Jurkat, Clone E6-1 (cell line): ENCODE measurements at places on chromosomes 1 and 21.

DNA sequence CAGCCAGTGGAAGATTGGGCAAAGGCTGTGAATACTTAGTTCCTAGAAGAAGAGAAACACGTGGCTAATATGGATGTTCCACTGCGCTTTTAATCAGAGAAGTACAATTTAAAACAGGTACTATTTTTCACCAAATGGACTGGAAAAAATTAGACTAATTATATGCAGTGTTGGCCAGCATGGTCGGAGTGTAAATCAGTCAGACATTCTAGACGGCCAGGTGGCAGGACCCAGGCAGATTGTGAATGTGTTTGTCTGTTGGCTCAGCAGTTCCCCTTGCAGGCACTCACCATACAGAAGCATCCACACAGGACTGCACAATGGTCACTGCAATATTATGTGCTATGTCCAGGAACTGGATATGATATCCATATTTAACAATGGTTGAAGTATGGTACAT, 23.9 kb upstream of the SLC25A34 start:
- no peak for DNase-seq

DNA sequence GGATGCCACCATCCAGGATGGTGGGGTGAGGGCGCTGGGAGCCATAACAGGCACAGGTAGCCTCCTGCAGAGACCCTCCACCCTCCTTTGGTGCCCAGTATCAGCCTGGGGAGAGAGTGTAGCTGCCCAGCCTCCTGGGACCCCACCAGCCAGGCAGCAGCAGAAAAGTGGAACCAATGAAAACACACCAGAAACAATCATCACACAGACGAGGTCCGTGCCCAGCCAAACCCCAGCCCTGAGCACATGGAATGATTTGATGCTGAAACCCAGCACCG, 285.1 kb downstream of the PTPRU start:
- DNase-seq, result no peak

- no peak for DNase-seq
Measured at GRCh38 chr1:41833519-41834000, 85.2 kb downstream of the HIVEP3 start.

GRCh38 chr1:29145739-29146437, 22.2 kb upstream of the TMEM200B start:
- no peak for DNase-seq

- DNase-seq, result no peak
Measured at GRCh38 chr1:53279296-53280200, 41.2 kb upstream of the MAGOH start.

- DNase-seq, result no peak
Measured at GRCh38 chr1:168190403-168190802, 11.6 kb downstream of the TIPRL start.

- peak; percentile 44 for DNase-seq
Measured at GRCh38 chr1:173195596-173196088, 11.5 kb downstream of the TNFSF4 start.

- no peak for DNase-seq
Measured at GRCh38 chr1:11412141-11412540, 66.8 kb upstream of the DISP3 start.

- DNase-seq, result no peak
Measured at GRCh38 chr1:17671741-17672140, 83.4 kb upstream of the ACTL8 start.

DNA sequence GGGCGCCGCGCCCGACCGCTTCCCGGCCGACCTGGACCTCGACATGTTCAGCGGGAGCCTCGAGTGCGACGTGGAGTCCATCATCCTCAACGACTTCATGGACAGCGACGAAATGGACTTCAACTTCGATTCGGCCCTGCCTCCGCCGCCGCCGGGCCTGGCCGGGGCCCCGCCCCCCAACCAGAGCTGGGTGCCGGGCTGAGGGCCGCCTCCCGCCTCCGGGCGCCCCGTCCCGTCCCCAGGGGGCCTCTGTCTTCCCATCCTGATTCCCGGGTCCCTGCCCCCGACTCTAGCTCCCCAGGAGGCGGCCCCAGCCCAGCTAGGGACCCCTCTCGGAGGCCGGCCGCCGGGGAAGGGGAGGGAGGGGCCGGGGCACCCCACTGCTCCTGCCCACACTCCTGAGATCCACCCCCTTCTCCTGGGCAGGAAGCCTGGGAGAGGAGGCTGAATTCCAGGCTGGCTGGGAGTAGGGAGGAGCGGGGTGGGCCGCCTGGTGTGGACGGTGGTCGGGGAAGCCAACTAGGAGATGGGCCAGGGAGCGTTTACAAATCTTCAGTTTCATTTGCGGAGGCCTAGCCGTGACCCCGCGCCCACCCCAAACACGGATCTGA, 21.4 kb downstream of the FOXO6 start:
- no peak for DNase-seq

DNA sequence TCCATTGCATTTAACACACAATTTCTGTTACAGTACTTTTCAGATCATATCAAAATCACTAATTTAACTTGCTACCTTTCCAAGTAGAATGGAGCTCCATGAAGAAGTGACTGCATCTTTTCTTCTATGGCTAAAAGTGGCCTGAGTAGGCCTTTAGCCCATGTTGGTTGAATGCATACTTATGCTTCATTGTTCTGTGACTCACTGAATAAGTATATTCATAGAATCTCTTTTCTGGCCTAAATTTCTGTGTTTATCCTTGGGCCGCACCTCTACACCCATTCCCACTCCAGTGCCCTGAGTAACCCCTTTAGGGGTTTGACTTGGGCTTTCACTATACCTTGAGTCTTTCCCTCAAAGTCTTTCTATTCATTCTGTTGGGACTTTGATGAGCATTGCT, 42.1 kb upstream of the ARHGAP29 start:
- no peak for DNase-seq

DNA sequence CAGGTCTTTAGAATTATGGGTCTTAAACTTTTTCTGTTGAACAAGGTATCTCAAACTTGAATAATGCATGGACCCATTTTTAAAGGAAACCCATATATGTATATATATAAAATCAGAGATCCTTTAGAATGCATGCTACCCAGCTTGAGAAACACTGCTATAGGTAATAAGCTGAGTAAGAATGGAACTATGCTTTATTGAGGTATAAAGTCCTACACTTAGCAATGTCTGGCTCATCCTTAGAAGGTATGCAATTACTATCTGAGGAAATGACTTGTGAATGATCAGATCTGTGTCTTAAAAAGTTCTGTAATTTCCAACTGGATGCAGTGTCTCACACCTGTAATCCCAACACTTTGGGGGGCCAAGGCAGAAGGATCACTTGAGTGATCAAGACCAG, 11.2 kb downstream of the TRAF3IP3 start:
- DNase-seq, result no peak

DNA sequence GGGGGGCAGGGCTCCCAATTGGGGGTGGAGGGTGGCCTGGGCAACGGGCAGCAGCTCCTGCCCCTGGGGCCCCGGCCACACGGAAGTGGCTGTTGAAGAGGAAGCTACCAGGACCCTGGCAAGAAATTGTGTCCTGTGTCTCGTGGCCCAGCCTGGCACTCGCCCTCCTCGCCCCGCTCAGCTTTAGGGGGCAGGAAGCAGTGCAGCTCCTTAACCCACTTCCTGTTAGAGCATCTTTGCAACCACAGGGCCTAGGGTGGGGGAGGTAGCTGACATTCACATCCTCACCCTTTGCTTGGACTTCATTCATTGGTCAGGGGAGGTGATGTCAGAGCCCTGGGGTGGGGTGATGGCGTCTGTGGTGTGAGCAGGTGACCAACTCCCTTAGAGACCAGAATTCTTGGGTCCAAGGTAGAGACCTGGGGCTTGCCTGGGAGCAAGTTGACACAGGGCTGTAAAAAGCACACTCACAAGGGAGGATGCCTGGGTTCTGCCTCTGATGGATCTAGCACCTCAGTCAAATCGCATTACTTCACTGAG, at the start of gene ARHGAP30:
ARHGAP30 (minus strand) TSS at position 161 of the 540 bp plus-strand sequence. CDS start 267 bp downstream, outside the sequence.
- peak; percentile 96 for DNase-seq

DNA sequence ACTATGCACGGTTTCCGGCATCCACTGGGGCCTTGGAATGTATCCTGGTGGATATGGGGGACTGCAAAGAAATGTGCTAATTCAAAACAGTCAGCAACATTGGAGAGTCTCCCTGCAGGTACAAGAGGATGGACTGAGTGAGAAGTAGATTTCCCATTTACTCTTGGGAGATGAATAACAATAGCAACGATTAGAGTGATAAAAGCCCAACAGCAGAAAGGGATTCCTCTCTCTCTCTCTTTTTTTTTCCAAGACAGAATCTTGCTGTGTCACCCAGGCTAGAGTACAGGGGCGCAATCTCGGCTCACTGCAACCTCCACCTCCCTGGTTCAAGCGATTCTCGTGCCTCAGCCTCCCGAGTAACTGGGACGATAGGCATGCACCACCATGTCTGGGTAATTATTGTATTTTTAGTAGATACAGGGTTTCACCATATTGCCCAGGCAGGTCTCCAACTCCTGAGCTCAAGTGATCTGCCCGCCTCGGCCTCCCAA, 5.0 kb upstream of the SHCBP1L start:
- DNase-seq, result no peak

DNA sequence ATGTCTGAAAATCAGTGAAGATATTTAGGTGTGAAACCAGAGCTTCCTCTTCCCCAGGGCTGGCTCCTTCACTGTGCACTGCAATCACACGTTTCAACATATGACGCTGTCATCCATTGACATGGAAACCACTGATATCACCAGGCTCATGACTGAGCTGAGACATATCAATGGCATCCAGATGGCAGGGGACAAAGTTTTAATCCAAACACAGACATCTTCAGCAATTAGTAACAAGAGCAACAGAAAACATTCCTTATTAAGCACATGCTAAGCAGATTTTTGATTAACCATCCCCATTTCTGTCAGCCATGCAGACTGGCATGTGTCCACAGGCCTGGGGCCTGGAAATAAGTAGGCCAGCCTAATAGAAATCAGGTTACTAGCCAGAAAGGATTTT, 108.0 kb upstream of the ADAR start:
- peak; percentile 37 for DNase-seq

- no peak for DNase-seq
Measured at GRCh38 chr1:202684716-202685115, 25.5 kb downstream of the SYT2 start.

DNA sequence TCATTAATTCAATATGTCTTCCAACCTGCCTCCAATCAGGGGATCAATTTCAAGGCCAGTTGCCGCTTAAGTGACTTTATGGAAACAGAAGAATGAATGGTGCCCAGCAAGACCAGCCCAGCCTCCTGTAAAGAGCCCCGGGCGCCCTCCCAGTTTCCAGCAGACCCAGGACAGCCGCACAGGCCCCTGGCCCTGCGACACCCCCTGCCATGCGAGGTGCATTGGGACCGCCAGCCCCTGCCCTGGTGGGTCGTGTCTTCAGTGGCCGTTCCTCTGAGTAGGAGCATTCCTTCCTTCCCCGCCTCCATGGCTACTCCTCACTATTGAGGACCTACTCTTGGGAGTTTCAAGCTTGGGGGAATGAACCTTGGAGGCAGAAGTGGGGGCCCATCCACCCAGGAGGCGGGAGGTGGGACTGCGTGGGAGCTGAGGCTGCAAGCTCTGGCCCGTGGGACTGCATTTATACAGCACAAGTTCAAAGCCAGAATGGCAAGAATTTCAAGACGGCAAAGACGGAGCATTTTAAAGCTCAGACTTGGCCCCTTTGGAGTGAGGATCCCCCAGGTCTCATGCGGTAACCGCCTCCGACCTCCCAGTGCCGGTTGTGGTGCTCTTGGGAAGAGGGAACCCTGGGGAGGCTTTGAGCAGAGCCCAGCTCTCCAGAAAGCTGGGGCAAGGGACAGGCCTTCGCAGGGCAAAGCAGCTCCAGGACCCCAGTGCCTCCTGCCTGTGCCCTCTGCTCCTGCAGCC, 73.1 kb upstream of the ACTRT2 start:
- DNase-seq, result no peak

- DNase-seq, result no peak
Measured at GRCh38 chr1:21005466-21006239, 171.0 kb downstream of the EIF4G3 start.

- DNase-seq, result no peak
Measured at GRCh38 chr1:199778324-199778955, 249.1 kb upstream of the NR5A2 start.

GRCh38 chr1:106613861-106614260, 442.6 kb upstream of the PRMT6 start:
- DNase-seq, result no peak

- DNase-seq, result no peak
Measured at GRCh38 chr1:8113262-8114220, 87.4 kb upstream of the ERRFI1 start.

DNA sequence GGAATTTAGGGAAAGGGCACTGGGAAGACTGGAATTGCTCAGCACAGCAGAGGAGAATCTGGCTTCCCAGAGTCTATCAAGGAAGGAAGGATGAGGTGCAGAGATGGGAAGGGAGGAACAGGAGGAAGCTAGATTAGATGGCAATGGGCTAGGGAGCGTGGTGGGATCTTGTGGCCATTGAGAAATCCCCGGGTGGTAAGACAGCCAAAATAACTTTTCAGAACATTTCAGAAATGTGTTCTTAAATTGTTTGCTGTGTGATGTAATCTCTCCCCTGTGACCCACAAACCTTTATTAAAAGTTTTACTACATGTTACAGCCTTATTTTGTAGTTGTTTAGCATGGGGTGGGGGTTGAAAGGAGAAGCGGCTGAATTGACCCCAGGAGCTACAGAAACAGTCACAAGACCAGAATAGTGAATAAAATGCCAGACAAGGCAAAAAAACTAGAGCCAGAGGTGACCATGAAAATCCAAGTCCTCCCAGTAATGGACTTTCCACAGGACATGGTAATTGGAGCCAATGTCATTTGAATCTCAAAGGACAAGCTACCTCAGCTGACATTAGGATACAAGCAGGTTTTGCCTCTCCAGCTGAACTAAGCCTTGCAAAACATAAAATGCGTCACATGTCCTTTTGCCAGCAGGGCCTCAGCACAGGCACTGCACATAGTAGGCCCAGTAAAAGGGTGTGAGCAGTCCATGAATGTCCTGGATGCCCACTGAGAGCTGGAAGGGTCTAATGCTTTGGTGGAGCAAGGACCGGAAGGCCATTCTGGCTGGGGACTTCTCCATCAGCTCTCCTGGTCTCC, 980 bp upstream of the AHCYL1 start:
- no peak for DNase-seq

DNA sequence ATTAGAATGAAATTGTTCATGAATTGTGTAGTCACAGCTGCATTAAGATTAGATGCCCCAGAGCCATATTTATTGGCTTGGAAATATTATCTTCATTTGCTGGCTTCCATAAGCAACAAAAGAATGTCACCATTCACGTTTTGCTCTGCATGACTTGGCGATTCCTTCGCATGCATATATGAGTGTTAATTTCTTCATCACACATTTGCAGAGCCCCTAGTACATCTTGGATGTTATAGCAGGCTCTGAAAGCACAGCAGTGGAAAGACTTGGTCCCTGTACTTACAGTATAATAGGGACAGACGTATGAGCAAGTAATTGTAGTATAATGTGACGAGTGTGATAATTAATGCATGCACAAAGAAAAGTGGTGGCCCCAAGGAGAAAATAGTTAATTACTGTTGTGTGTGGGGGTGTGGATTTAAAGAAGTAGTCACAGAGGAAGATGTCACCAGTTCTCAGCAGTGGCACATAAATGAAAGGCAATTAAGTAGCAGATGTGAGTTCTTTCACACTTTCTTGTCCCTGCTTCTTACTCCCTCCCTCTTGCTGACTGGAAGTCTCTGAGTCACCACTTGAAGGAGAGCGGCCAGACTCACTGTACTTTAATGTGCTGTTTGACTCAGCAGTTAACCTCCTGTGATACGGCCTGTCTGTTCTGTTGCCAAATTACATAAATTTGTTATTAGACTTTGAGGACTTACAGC, 21.0 kb downstream of the S100A10 start:
- no peak for DNase-seq
